ENCODE measurements at places on chromosomes 5 and 9.

DNA sequence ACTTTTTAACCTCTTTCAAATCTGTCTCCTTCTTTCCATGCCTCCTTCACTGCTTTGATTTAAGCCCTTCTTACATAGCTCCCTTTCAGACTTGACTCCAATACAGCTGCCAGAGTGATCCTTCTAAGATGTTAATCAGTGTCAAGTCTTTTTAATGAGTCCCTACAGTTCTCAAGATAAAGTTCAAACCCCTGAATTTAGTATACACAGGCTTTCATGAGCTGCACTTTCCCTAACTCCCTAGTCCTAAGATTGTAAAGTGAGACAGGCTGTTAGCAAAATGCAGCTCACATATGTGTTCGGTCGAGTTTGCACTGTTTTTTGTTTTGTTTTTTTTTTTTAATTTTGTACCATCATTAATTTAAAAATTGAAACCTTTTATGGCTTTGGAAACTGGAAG is 190.4 kb upstream of the VCAN start:
- DNase-seq, result no peak

DNA sequence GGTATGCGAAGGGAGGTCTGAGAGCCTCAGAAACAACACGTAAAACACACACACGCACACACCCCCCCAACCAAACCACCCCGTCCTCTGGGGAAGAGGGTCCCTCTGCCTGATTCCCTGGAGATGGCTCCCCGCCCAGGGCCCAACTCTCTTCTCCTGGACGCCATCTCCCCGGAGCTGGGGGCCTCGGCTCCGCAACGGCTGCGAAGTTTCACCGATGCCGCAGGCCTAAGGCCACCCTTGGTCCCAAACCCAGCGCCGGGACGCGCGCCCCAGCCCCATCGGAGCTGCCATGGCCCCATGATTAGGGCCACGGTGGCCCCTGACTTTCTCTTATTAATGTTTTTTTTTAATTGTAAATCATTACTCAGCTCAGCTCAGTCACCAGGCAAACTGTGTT is 181.4 kb upstream of the TBCA start:
- no peak for DNase-seq

DNA sequence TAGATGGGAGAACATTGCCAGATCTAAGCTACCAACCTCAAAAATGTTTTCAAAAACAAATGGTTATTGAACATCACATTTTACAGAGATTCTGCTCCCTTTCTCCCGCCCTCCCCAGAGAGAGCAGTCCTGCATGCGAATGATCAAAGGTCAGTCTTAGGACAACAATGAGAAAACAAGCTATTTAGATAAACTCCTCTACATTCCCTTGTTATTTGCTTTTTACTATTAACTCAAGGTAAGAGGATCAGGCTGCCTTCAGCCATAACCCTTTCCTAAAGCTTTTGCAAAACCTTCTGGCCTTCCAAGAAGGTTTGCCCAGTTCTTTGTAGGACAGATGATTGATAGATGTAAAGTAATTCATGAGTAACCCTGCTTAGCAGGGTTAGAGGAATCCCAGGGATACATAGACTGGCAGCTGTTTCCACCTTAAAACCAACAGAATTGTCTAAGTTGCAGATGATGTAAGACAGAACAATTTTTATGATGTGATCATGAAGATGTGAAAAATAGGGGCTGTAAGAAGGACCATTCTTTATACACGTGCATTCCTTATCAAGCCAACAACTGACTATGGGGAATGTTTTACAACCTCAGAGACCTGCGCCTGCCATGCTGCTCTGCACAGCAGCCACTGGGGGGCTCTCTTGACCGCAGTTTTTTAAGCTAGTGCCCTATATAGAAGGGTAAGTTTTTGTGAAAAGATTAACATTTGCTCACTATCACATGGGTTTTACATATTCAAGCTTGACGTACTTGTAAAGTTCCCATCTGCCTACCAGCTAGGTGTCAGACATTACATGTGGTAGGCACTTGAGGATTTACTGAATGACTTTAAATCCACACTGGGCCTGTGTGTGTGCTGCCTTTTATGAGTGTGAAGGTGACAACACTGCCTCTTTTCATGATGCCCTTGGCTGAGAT is 2.3 kb upstream of the ZNF782 start:
- DNase-seq, result no peak

- no peak for DNase-seq
Measured at GRCh38 chr5:56640763-56641406, 174.5 kb upstream of the MAP3K1 start.

- DNase-seq, result no peak
Measured at GRCh38 chr5:14081791-14082190, 61.4 kb upstream of the TRIO start.

DNA sequence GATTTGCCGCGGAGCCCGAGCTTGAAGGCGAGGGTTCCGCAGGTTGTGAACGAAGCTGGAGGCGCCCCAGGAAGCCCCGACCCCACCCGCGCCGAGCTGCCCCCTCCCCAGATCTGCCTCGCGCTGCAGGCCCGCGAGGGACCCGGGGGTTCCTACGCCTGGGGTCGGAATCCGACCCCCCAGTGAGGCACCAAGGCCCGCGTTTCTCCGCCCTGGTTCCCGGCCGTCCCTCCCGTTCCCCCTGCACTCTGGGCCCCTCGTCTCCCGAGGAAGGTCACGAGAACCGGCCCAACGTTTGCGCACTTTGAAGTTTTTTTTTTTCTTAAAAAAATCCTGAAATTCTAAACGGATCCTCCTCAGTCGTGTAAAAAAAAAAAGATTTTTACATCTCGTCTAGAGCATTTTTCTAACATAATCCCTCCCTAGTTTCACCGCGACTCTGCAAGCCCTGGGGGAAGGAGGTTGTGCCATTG is 880 bp upstream of the GFPT2 start:
- DNase-seq, result no peak

DNA sequence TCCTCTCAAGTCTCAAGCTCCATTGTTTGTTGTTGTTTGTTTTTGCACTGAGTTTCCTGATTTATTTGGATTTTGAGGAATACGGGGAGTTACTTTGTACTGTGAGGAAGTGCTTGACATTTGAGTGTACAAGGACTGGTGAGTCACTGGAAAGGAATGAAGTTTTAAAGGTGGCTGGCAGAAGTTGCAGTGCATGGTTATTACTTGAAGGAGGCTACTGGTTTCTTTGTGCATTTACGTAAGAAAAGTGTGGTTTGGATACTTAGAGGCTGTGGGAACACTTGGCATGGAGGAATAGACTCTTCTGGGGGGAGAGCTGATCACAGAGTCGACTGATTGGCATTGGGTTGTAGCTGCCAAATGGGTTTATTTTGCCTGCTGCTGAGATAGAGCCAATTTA is 919.0 kb downstream of the TAF11L14 start:
- no peak for DNase-seq

DNA sequence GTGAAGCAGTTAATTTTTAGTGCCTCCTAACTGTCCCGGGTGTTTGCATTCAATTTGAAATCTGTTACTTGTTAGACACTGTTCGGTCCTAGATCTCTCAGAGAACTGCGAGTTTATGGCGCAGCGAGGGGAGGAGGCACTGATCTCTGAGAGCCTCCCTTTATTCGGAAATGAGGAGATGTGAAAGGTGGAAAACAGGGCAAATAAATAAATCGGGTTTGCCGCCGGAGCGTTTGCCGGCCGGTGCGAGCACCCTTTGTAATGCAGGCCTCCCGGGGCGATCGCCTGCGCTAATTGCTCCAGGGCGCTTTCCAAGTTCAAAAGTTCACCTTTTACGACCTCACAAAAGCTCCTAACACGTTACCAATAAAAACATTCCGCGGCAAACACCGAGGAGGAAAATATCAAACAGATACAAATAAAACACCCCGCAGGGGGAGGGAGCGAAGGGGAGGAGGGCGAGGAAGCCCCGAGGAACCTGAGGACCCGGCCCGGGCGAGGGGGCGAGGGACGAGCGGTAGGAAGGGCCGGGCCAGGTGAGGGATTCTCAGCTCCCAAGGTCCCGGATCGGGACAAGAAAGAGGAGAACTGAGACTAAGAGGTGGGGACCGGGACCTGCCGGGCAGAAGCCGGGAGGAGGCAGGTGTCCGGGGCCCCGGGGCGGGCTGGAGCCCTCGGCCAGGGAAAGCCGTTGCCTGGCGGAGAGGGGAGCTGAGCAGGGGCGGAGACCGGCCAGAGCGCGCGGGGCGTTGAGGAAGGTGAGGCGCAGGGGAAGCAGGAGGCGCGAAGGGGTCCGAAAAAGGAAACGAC is 1.4 kb downstream of the NR6A1 start:
- peak; percentile 82 for DNase-seq

DNA sequence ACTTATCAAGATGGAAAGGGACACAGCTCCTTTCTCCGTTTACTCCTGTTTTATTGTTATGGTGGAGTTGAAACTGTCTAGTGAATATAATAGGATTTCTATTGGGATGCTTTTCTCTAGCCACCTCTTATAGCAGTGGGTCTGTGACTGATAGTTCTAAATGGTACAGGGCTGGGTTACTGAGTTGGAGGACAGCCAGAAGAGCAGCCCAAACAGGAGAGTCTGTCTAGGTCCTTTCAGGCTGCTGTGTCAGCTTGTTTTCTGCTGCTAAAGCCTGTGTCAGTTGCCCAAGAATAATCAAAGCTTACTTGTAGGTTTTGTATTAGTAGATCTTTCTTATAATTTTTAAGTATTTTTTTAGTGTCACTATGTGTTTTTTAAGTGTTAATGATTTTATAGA is 356.0 kb upstream of the SEMA6A start:
- DNase-seq, result no peak

DNA sequence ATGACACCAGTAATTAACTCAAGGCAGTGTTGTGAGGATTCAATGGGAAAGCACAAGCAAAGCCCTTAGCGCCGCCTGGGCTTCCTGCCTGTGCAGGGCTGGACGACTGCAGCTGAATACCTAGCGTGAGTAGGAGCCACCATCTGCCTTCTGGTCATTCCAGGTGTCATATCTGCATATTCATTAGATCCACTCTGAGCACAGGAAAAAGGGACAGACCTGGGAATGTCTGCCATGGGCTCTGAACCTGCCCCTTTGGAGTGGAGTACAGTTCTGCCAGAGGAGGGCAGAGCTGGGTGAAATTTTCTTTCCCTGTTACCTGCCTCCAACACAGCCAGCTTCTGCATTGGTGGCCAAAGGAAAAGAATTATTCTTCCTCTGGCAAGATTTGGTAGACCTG is 298.8 kb downstream of the NSG2 start:
- no peak for DNase-seq

DNA sequence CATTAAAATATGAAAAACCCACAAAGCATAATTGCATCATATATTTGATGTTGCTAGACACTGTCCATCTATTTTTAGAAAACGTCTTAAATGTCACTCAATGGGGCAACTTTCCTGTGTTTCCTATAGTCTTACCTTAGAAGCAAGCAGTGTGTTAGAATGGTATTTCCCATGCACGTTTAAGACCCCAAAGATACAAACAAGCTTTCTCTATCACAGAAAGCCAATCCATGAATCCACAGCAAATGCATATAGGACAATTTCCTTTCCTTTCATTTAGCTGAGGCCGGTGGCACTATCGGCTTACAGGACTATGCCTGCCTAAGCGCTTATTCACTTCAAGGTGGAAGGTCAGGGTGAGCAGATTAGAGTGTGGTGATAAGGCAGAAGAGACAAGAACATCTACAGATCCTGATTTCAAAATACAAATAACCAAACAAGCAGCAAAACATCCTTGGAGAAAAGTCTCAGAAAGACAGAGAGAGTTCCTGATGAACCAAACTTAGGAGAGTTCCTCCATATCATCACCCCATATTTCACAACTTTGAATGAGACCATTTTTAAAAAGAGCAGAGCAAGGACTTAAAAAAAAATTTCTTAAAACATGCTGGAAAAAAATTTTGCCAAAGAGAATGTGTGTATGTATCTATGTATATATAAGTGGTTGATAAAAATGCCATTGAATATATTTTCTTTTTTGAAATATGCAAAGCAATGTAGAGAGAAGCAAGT is 57.2 kb downstream of the MEF2C start:
- DNase-seq, result no peak

DNA sequence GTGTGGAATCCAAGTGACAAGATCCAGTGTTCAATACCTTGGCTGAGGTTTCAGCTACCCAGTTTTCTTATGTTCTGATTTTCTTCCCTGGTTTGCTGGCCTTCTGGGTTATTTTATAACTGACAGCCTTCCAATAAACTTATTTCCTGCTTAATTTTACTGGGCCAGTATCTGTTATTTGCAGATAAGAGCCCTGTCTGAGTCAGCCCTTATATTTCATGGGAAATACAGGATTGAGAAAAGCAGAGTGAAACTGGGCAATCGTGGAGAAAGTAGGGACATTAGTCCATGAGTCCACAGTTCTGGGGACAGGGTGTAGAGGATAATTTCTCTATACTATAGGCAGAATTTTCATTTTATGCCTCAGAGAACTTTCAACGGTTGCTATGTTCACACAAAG is 32.3 kb downstream of the TMEM167A start:
- DNase-seq, result no peak

DNA sequence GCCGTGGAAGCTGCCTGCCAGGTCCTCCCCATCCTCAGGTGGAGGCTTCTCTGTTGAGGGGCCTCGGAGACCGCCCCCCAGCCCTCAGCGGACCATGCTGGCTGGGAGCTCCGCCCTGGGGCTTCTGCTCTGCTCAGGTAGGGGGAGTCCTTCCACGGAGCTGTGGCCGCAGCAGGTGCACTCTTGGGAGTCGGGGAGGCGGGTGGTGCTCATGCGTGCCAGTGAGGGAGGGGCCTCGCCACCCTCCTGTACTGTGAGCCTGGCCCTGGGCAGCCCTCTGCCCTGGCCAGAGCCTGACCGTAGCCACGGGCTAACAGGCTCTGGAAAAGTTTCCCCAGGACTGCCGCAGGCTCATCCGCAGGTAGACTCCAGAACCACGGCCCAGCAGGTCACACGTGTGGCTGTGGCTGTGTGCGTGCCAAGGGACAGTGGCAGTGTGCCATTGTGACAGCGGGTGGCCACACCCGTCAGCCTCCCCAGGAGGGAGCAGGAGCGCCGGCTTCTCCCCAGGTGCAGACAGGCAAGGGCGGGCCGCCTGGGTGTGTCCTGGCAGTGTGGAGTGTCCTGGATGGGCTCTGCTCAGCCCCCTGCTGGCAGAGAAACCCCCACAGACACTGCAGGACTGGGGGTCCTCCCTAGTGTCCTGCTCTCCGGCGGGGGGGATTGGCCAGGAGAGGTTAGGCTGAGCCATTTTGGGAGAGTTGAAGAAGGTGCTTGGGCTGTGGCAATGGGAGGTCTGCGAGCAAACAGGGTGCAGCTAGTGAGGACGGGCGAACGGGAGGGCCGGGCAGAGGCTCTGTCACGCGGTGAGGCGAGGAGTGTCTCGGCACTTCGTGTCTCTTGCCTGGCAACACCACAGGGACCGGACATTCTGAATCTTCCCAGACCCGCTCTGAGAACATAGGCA is 29.5 kb downstream of the TPPP start:
- no peak for DNase-seq

GRCh38 chr9:89427621-89428221 is 70.2 kb downstream of the SEMA4D start:
- no peak for DNase-seq

Data from osteocyte (in vitro differentiated cells).